ENCODE measurements at places on chromosomes 5 and 9. TPM values are rescaled to one million over a fixed set of nuclear protein-coding genes. Genes with fewer than 3 reads are reported as not detected.

The ALDH1A1 gene
- 1.4 TPM for total RNA-seq

DNA sequence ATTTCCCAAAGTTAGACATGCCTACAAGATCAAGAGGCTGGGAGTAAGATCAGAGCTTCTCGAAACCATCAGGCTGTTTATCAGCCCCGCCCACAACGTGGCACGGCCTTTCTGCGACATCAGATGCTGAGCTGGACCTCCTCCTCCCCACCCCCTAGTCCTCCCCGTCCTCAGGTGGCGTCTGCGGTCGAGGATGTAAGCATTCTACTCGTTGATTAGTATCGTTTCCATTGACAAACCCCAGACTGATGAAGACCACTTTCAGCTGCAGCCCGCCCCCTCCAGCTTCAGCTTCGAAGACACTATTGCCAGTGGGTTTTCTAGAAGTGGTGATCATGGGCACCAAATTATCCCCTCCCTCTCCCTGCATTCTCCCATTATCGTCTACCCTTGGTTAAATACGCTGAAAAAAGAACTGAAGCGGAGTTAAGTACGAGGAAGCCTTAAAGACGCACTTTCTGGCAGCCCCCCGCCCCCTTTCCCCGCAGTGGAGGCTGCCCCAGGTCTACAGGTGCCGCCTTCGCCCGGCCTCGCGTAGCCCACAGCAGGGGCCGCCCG lies 1.1 kb downstream of the PPIC start:
- no peak for DNase-seq

The GABBR2 gene
- total RNA-seq, result 42.7 TPM

The LIX1 gene
- 8.3 TPM for total RNA-seq

The TMC1 gene
- 0.78 TPM for total RNA-seq

DNA sequence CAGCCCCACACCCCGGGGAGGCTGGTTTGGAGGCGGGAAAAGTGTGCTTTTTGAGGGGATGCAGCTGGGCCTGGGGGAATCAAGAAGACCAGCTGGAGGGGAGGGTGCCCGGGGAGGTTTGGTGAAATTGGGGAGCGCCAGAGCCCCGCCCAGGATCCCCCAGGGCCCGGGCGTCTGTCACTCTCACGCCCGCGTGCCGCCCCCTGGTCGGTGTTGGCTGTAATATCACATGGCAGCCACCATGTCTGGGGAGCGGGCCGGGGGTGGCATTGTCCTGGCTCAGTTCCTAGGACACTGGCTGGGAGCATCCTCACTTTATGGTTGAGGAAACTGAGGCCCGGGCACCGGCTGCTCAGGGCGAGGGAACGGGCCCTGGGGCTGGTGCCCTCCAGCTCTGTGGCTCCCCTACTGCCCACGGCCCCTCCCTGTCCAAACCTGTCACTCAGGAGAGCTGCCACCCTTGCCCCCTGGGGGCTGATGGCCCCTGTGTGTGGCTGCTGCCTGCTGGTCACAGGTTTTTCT lies 27.5 kb downstream of the ASS1 start:
- DNase-seq, result no peak

GRCh38 chr9:73173557-73174329 lies 22.1 kb downstream of the ANXA1 start:
- no peak for DNase-seq

The GLT6D1 gene
- not detected for total RNA-seq

The TMEM252 gene
- not detected for total RNA-seq

GRCh38 chr9:106708475-106709146 lies 154.4 kb upstream of the ZNF462 start:
- no peak for DNase-seq

GRCh38 chr9:83665580-83666200 lies 42.1 kb downstream of the UBQLN1 start:
- no peak for DNase-seq

The URM1 gene
- total RNA-seq, result 21.8 TPM

- DNase-seq, result no peak
Measured at GRCh38 chr5:179869101-179869500, 10.5 kb upstream of the MRNIP start.

GRCh38 chr5:126053630-126054029 lies 369.6 kb upstream of the GRAMD2B start:
- DNase-seq, result no peak

- DNase-seq, result no peak
Measured at GRCh38 chr9:119838210-119838609, 469.0 kb upstream of the BRINP1 start.

GRCh38 chr5:137581776-137582175 lies 82.7 kb upstream of the SPOCK1 start:
- DNase-seq, result no peak

GRCh38 chr9:74953235-74953751 lies 581 bp upstream of the C9orf40 start:
- DNase-seq, result peak; percentile 17

- no peak for DNase-seq
Measured at GRCh38 chr5:50867140-50867539, 200.7 kb downstream of the PARP8 start.

The TNFSF15 gene
- total RNA-seq, result 0.16 TPM

DNA sequence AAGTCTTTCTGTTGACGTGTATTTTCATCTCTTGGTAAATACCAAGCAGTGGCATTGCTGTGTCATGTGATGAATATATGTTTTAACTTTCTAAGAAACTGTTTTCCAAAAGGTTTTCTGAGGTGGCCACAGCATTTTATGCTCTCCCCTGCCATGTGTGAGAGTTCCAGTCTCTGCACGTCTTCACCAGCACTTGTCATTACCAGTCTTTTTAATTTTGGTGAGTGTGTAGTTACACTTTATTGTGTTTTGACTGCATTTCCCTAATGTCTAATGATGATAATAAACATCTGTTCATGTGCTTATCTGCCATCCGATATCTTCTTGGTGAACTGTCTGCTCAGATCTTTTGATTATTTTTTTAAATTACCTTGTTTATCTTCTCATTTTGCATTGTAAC lies 27.4 kb upstream of the GADD45G start:
- DNase-seq, result no peak

DNA sequence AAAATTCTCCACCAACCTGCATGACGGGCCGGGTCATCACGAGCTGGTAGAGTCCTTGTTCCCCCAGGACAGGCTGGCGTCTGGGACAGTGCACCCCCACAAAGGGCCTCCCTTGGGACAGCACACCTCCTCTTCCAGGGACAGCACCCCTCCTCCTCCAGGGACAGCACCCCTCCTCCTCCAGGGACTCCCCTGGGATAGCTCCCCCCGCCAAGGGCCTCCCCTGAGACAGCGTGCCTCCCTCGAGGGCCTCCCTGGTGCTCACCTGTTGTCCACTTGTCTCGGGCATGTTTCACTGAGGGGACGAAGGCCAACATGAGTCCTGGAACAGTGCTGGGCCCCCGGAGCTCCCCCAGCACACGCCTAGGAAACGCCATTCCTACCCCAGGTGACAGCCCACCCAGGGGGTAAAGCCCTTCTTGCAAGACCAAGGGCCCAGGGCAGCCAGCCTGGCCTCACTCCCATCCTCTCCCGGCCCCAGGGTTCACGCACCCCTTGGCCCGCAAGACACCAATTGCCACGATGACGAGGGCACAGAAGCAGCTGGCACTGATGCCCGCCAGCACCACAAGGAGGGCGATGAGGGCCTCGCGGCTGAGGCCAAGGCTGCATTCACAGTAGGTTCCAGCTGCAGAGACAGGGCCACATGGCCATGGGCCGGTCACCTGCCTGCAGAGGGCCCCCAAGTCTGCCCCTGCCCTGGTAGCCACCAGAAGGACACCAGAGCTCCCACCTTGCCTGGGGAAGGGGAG lies 531 bp downstream of the TMEM210 start:
- no peak for DNase-seq

The HSD17B4 gene
- total RNA-seq, result 203 TPM

DNA sequence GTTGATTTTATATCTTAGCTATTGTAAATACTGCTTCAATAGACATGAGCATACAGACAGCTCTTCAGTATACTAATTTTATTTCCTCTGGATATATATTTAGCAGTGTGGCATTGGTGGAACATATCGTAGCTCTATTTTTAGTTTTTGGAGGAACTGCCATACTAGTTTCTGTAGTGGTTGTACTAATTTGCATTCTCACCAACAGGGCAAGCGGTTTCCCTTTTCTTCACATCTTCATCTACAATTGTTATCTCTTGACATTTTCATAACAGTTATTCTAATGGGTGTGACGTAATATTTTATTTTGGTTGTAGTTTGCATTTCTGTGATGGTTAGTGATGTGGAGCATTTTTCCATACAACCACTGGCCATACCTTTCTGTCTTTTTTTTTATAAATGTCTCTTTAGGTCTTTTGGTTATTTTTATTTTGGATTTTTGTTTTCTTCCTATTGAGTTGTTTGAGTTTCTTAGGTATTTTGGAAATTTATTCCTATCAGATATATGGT lies 32.5 kb downstream of the TAF11L14 start:
- DNase-seq, result no peak

- no peak for DNase-seq
Measured at GRCh38 chr5:90547072-90547536, 11.5 kb upstream of the ADGRV1 start.

Measured in occipital lobe (tissue), 3 donors.